ENCODE measurements at places on chromosomes 1 and 21.
A peak's percentile ranks its signal among the peaks of the same experiment; 100 is the strongest.

DNA sequence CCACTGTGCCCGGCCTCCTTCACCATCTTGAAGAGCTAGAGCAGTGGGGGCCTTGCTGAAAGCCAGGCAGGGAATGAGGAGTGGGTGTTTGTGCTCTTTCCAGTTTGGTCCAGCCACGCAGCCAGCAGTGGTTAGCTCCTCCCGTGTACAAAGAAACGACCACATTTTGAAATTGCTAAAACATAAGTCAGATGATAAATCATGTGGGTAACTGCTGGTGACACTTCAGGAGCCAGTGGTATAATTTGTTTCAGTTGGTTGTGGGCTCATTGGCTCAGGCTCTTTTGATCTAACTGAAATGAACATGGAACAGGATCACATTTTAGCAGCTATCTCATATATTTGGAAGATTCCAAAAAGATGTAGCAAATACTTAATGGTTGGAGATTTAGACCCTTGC, 87.6 kb downstream of the MTR start:
- no peaks in the 10 kb centered on the region for H3K4me1 ChIP-seq
- no peak overlapping the region for H3K4me3 ChIP-seq
- H3K27ac ChIP-seq = no peak overlapping the region
- H3K36me3 ChIP-seq = peaks cover 77% of the 10 kb centered on the region
- no peak for DNase-seq
- H3K27me3 ChIP-seq = no peaks in the 10 kb centered on the region

- H3K4me3 ChIP-seq = no peak overlapping the region
- no peak for DNase-seq
- no peaks in the 10 kb centered on the region for H3K36me3 ChIP-seq
- no peak overlapping the region for H3K27ac ChIP-seq
Measured at GRCh38 chr1:90175490-90176167, 180.7 kb downstream of the ZNF326 start.

- peak overlapping the region; percentile 77 for H3K4me3 ChIP-seq
- H3K36me3 ChIP-seq = no peaks in the 10 kb centered on the region
- no peak for DNase-seq
- H3K27me3 ChIP-seq = no peaks in the 10 kb centered on the region
- H3K27ac ChIP-seq = peak overlapping the region; percentile 96
Measured at GRCh38 chr1:234771642-234772344, 161.8 kb upstream of the IRF2BP2 start.

GRCh38 chr1:235100194-235100772, 28.4 kb downstream of the TOMM20 start:
- H3K27ac ChIP-seq = peak overlapping the region; percentile 73
- peak overlapping the region; percentile 24 for H3K4me3 ChIP-seq
- peaks cover 3% of the 10 kb centered on the region for H3K27me3 ChIP-seq
- DNase-seq = peak; percentile 55
- peaks cover 33% of the 10 kb centered on the region for H3K4me1 ChIP-seq

DNA sequence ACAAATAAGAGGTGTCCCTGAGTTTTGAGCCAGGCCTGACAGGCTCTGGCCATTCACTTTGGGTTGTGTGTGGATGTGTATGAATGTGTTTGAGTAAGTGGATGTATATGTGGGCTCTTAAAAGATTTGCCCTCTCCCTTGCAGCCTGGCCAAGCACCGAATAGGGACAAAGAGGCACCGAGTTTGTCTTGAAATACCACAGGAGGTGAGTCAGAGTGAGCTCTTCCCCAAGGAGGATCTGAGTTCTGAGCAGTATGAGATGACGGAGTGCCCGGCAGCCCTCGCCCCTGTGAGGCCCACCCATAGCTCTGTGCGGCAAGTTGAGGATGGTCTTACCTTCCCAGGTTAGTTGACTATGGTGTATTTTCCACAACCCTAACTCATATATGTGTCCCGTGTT, 19.0 kb downstream of the KDM4A start:
- DNase-seq = no peak
- peaks cover 3% of the 10 kb centered on the region for H3K4me1 ChIP-seq
- H3K4me3 ChIP-seq = no peak overlapping the region
- H3K27me3 ChIP-seq = no peaks in the 10 kb centered on the region
- H3K27ac ChIP-seq = no peak overlapping the region
- H3K36me3 ChIP-seq = peaks cover 92% of the 10 kb centered on the region

DNA sequence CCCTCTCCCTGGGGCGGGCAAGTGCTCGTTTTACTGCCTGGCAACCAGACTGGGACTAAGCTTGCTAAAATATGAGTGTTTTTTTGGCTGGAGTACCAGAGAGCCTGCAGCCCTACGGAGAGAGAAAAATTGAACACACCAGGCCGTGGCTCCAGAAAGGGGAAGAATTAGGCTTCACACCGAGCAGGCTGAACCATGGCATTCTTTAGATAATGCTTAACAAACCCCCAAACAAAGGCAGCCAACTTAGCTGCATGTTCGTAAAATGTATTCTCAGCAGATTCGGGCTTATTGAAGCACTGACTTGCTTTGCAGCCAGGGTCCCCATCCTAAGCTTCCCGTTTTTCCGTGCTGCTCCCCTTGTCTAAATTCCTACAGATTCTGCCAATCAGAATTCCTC, 76.6 kb downstream of the LMX1A start:
- no peaks in the 10 kb centered on the region for H3K4me1 ChIP-seq
- H3K4me3 ChIP-seq = no peak overlapping the region
- H3K27me3 ChIP-seq = peaks cover 15% of the 10 kb centered on the region
- no peak overlapping the region for H3K27ac ChIP-seq

GRCh38 chr21:17387030-17387617, 125.7 kb upstream of the CXADR start:
- H3K27me3 ChIP-seq = no peaks in the 10 kb centered on the region
- H3K36me3 ChIP-seq = no peaks in the 10 kb centered on the region
- no peaks in the 10 kb centered on the region for H3K4me1 ChIP-seq
- no peak overlapping the region for H3K4me3 ChIP-seq

DNA sequence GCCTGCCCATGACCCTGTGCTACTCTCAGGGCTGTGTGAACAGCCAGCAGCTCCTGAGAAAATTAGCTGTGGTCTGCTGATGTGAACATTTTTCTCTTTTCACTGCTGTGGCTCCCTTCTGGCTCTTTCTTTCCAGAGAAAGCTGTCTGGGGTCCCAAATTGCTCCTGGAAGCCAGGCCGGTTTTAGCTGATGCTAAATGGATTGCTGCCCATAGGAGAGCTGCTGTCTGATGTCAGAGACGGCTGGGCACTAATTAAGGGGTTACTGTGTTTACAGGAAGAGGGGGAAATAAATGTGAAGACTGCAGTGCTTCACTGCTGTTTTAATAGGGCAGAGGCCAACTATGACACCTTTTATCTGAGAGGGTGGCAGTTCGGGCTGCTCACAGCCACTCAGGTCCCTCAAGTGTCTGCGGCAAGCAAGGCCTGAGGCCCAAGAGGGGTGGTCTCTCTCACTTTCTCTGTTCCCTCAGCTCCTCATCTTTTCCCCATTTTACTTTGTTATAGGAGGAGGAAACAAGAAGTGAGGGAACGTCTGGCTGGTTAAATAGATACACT, 106.0 kb upstream of the GNG12 start:
- H3K27me3 ChIP-seq = no peaks in the 10 kb centered on the region
- H3K36me3 ChIP-seq = no peaks in the 10 kb centered on the region
- DNase-seq = no peak
- H3K4me1 ChIP-seq = no peaks in the 10 kb centered on the region
- no peak overlapping the region for H3K27ac ChIP-seq

DNA sequence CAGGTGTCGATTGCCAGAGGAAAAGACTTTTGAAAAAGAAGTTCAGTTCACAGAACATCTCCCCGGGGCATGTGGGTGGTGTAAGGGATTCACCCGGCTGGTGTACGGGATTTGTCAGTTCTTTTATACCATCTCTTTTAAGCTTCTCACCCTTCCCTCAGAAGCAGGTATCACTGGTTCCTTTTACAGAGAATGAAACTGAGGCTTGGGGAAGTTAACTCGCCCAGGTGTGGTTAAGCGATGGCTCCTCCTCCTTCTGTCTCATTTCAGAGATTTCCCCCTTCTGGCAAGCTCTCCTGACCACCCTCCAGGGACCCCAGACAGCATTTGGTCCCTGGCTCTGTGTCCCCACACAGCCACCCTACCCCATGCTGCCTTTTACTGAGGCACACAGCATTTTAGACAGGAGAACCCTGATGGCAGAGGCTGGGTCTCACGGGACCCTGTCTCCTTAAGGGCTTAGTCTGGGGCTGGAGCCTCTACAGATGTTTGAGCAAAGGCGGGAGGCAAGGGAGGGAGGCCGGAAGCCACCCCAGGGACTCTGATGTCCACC, 2.8 kb upstream of the ECE1 start:
- no peaks in the 10 kb centered on the region for H3K27me3 ChIP-seq
- peak; percentile 66 for DNase-seq
- H3K36me3 ChIP-seq = peaks cover 33% of the 10 kb centered on the region
- H3K27ac ChIP-seq = peak overlapping the region; percentile 98
- peak overlapping the region; percentile 90 for H3K4me3 ChIP-seq

GRCh38 chr1:206006946-206007345, 3.8 kb upstream of the RAB7B start:
- H3K4me1 ChIP-seq = peaks cover 9% of the 10 kb centered on the region
- H3K27me3 ChIP-seq = no peaks in the 10 kb centered on the region
- H3K27ac ChIP-seq = no peak overlapping the region
- no peak for DNase-seq

- H3K4me1 ChIP-seq = no peaks in the 10 kb centered on the region
- H3K27me3 ChIP-seq = no peaks in the 10 kb centered on the region
- no peak overlapping the region for H3K27ac ChIP-seq
- DNase-seq = no peak
Measured at GRCh38 chr1:10541286-10541685, 66.5 kb downstream of the PEX14 start.

GRCh38 chr21:16441789-16442188, 712.0 kb downstream of the USP25 start:
- no peak overlapping the region for H3K27ac ChIP-seq
- DNase-seq = no peak
- H3K36me3 ChIP-seq = no peaks in the 10 kb centered on the region

- no peak for DNase-seq
- H3K36me3 ChIP-seq = no peaks in the 10 kb centered on the region
- H3K27me3 ChIP-seq = no peaks in the 10 kb centered on the region
- no peak overlapping the region for H3K27ac ChIP-seq
- peaks cover 23% of the 10 kb centered on the region for H3K4me1 ChIP-seq
Measured at GRCh38 chr1:175683491-175684298, 59.7 kb downstream of the TNR start.

DNA sequence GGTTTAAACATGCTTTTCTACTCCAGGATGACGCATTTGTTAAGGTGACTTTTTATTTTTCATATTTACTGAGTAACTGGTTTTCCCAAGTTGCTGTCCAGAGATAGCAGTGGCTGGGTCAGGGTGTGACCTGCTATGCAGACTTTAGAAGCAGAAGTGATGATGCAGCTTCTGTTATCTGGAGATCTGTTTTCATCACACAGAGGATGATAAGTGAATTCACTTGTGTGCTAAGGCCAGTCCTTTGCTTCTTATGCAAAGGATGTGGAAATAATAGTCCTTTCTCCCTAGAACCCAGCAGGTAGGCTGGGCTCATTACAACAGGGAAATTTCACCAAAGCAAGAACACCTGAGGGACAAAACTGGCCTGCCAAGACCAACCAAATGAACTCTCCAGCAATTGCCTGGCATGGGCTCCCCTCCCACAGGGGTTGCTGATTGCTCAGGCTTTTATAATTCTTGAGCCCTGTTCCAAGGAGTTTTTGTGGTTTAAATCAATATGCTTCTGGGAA, 97.8 kb upstream of the LPGAT1 start:
- H3K27me3 ChIP-seq = peaks cover 4% of the 10 kb centered on the region
- no peak overlapping the region for H3K4me3 ChIP-seq
- H3K4me1 ChIP-seq = peaks cover 4% of the 10 kb centered on the region
- H3K27ac ChIP-seq = no peak overlapping the region
- no peak for DNase-seq

DNA sequence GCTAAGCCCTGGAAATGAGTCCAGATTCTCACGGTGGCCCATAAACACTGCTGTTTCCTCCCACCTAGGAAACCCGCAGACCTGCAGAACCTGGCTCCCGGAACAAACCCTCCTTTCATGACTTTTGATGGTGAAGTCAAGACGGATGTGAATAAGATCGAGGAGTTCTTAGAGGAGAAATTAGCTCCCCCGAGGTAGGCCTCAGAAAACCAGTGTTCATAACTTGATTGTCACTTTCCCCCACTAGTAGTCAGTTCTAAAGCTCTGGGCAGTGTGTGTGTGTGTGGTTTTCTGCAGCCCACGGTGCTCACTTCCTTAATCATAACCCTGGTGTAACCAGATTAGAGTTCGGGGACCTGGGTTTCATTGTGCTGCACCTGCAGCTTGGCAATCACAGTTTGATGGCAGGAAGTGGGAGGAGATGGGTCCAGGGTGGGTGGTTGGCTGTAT, 39.1 kb downstream of the CLIC6 start:
- H3K27ac ChIP-seq = no peak overlapping the region
- peaks cover 8% of the 10 kb centered on the region for H3K4me1 ChIP-seq
- no peak for DNase-seq
- peaks cover 7% of the 10 kb centered on the region for H3K27me3 ChIP-seq
- H3K36me3 ChIP-seq = no peaks in the 10 kb centered on the region

DNA sequence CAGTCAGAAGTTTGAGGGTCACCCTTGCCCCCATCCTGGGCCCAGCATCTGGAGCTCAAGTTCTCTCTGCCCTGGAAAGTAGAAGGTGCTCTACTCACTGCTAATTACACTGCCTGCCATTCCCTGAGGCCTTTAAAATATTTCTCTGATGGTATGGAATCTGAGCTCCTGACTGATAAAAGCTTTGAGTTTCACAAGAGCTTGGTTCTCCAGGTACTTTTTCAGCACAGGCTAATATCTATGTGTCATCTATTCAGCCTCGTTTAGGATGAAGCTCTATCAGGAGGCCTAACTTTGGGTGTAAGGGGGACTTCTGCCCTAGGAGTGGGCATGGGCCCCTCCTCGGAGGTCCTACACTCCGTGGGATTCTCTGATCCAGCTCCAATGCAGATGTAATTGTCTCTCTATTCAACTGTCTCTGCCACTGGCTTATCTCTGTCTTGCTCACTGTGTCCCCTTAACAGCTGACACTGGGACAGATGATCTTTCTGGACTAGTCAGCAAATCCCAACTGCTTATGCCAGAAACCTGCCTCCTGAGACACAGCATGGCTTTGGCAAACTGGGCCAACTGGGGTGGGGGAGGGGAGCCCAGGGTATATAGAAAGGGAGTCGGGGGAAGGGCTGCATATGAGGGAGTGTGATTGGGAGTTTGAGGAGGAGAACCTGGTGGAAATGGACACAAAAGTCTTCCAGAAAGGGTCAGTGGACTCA, 104.2 kb upstream of the GADD45A start:
- no peaks in the 10 kb centered on the region for H3K36me3 ChIP-seq
- H3K27me3 ChIP-seq = no peaks in the 10 kb centered on the region
- no peak overlapping the region for H3K4me3 ChIP-seq
- no peak for DNase-seq

- H3K4me3 ChIP-seq = no peak overlapping the region
- H3K27me3 ChIP-seq = no peaks in the 10 kb centered on the region
- H3K4me1 ChIP-seq = peaks cover 5% of the 10 kb centered on the region
- no peak for DNase-seq
Measured at GRCh38 chr1:155383406-155383805, 62.7 kb downstream of the RUSC1 start.

DNA sequence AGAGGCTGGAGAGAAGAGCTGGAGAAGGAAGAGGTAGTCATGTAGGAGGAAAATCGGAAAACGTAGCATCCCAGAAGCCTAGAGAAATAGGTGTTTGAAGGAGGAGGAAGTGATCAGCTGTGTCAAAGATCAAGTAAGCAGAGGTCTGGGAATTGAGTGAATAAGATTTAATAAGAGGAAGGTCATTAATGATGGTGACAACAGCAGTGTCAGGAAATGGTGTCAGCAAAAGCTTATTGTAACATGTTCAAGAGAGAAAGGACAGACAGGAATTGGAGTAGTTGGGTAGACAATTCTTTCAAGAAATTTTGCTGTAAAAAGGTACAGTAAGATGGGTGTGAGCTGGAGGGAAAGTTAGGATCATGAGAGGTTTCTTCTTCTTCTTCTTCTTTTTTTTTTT, 41.6 kb upstream of the SLC6A9 start:
- peaks cover 48% of the 10 kb centered on the region for H3K4me1 ChIP-seq
- DNase-seq = no peak
- H3K36me3 ChIP-seq = no peaks in the 10 kb centered on the region
- H3K27me3 ChIP-seq = no peaks in the 10 kb centered on the region
- no peak overlapping the region for H3K27ac ChIP-seq
